ENCODE measurements at places on chromosomes 3 and 15. TPM values are rescaled to one million over a fixed set of nuclear protein-coding genes. Genes with fewer than 3 reads are reported as not detected.

ADGRG7 gene
- total RNA-seq = not detected

GPR156 gene
- total RNA-seq = 0.42 TPM

CDAN1 gene
- total RNA-seq = 26.9 TPM

PP2D1 gene
- not detected for total RNA-seq

ECE2 gene
- total RNA-seq = not detected

IRAK2 gene
- total RNA-seq = 3.6 TPM

ANKRD34C gene
- not detected for total RNA-seq

PRC1 gene
- total RNA-seq = 63.8 TPM

CAND2 gene
- total RNA-seq = 0.72 TPM

CLEC3B gene
- 0.99 TPM for total RNA-seq

TTBK2 gene
- 24.4 TPM for total RNA-seq

PLXND1 gene
- total RNA-seq = 11.3 TPM

POLQ gene
- total RNA-seq = 0.72 TPM

Data from CD4-positive, CD25-positive, alpha-beta regulatory T cell (primary cell).